ENCODE measurements at places on chromosomes 6 and 20.

- no peaks in the 10 kb centered on the region for H3K4me1 ChIP-seq
- DNase-seq: no peak
- H3K27me3 ChIP-seq: no peaks in the 10 kb centered on the region
- H3K36me3 ChIP-seq: no peaks in the 10 kb centered on the region
- no peak overlapping the region for H3K4me3 ChIP-seq
Measured at GRCh38 chr6:141734071-141734840, 398.5 kb upstream of the GJE1 start.

- H3K27me3 ChIP-seq: no peaks in the 10 kb centered on the region
- H3K4me3 ChIP-seq: peak overlapping the region; percentile 65
- H3K4me1 ChIP-seq: peaks cover 21% of the 10 kb centered on the region
- DNase-seq: peak; percentile 94
- no peaks in the 10 kb centered on the region for H3K36me3 ChIP-seq
Measured at GRCh38 chr6:158869826-158870648, 50.9 kb upstream of the EZR start.

GRCh38 chr6:125211352-125211751, 57.8 kb downstream of the TPD52L1 start:
- H3K27ac ChIP-seq: no peak overlapping the region
- no peak for DNase-seq
- no peak overlapping the region for H3K4me3 ChIP-seq
- H3K36me3 ChIP-seq: no peaks in the 10 kb centered on the region
- no peaks in the 10 kb centered on the region for H3K4me1 ChIP-seq

GRCh38 chr20:32189691-32190615, 17.6 kb downstream of the PLAGL2 start:
- peaks cover 25% of the 10 kb centered on the region for H3K4me1 ChIP-seq
- peak overlapping the region; percentile 78 for H3K4me3 ChIP-seq
- peaks cover 3% of the 10 kb centered on the region for H3K36me3 ChIP-seq
- DNase-seq: peak; percentile 29
- peak overlapping the region; percentile 38 for H3K27ac ChIP-seq

DNA sequence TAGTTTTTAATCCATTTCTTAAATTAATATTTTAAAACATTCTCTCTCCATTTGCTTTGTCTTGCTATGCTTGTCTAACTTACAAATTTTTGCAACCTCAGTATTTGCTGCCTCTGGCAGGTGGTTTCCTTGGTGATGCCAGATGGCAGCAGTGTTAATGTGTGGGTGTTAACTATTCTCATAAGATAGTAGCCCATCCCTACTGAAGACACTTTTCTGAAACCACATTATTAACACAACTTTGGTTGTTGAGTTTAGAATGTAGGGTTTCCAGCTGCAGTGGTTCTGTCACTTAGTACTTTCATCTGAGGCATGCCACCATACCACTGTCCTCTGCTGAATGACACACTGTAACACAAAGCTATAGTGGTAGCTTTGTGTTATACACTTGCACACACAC, 75.1 kb downstream of the MYO6 start:
- no peaks in the 10 kb centered on the region for H3K36me3 ChIP-seq
- no peak overlapping the region for H3K4me3 ChIP-seq
- DNase-seq: no peak
- H3K27ac ChIP-seq: no peak overlapping the region

DNA sequence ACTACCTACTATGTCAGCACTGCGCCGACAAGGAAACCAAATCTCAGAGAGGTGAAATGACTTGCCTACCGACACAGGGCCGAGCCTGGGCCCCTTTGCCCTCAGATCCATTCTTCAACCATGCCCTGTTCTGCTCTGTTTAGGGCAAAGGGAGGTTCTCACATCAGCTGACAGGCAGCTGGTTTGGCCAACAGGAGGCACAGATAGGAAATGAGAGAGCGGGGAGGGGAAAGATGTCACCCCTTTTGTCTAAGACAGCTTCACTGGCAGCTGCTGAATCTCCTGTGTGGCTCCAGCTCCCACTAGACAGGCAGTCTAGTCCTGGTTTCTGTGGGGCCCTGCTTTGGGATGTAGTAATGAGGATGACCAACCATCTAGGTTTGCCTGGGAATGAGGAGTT, 158.7 kb downstream of the TMEM200A start:
- peaks cover 27% of the 10 kb centered on the region for H3K4me1 ChIP-seq
- DNase-seq: no peak
- H3K4me3 ChIP-seq: no peak overlapping the region
- no peaks in the 10 kb centered on the region for H3K27me3 ChIP-seq

DNA sequence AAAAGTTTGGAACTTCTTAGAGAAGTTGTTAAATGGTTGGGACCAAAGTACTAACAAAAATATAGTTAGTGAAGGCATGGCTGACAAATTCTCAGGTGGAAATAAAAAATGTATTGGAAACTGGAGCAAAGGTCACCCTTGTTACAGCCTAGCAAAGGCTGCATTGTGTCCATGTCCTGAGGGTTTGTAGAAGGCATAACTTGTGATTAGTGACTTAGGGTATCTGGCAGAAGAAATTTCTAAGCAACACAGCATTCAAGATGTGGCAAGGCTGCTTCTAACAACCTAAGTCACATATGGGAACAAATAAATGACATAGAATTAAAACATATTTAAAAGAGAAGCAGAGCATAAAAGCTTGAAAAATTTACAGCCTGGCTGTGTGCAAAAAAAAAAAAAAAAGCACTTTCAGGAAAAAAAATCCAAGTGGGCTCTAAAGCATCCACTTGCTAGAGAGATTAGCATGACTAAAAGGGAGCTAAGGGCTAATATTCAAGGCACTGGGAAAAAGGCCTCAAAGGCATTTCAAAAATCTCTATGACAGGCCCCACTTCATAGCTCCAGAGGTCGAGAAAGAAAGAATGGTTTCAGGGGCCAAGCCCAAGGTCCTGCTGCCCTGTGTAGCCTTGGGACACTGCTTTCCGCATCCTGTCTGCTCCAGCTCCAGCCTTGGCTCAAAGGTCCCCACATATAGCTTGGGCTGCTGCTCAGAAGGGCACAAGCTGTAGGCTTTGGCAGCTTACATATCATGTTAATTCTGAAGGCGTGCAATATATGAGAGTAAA, 453.2 kb upstream of the PTCHD4 start:
- DNase-seq: no peak
- H3K4me3 ChIP-seq: no peak overlapping the region
- no peak overlapping the region for H3K27ac ChIP-seq

DNA sequence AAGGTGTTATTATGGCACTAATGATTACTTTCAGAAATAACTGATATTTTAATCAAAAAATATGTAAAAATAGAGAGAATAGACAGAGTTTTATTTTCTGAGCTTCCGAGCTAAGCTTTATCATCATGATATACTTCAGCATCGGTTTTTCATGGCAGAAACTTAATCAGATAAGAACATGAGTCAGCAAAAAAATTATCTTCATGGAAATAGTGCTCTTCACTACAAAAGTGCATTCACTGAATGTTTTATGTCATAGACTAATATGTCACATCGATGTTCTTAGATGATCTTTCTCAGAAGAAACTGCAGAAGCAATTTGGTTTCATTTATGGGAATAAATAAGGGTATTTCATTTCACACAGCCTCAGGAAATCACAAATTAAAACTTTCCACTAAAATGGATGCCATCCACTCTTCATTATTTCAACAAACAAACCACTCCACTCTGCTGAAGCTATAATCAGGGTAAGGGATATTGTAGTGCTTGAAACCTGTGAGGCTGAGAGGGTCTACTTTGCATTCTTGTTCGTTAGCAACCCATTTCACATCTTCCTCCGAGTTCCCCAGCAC, 10.2 kb upstream of the MAP3K7 start:
- no peaks in the 10 kb centered on the region for H3K4me1 ChIP-seq
- H3K4me3 ChIP-seq: no peak overlapping the region
- H3K36me3 ChIP-seq: no peaks in the 10 kb centered on the region
- DNase-seq: no peak
- no peak overlapping the region for H3K27ac ChIP-seq

GRCh38 chr6:119627908-119628669, 278.5 kb upstream of the MAN1A1 start:
- H3K36me3 ChIP-seq: no peaks in the 10 kb centered on the region
- no peaks in the 10 kb centered on the region for H3K4me1 ChIP-seq
- H3K27me3 ChIP-seq: no peaks in the 10 kb centered on the region
- H3K4me3 ChIP-seq: no peak overlapping the region
- DNase-seq: no peak

- no peak overlapping the region for H3K27ac ChIP-seq
- DNase-seq: no peak
Measured at GRCh38 chr6:123616942-123617341, 19.8 kb downstream of the TRDN start.

DNA sequence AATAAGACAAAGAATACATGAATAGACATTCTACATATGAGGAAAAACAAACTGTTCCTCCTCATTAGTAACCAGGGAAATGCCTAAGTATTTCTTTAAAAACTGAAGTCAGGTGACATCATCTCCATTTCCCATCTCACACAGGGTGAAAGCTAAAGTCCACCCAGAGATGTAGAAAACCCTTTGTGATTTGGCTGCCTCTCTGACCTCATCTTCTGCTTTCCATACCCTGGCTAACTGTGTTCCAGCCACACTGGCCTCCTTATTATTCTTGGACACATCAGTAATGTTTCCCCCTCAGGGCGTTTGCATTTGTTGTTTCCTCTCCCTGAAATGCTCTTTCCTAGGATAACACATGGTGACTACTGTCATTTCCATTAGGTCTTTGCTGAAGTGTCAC, 40.4 kb downstream of the ESF1 start:
- no peak overlapping the region for H3K27ac ChIP-seq
- H3K4me1 ChIP-seq: no peaks in the 10 kb centered on the region
- no peaks in the 10 kb centered on the region for H3K27me3 ChIP-seq
- H3K36me3 ChIP-seq: peaks cover 10% of the 10 kb centered on the region
- no peak for DNase-seq

DNA sequence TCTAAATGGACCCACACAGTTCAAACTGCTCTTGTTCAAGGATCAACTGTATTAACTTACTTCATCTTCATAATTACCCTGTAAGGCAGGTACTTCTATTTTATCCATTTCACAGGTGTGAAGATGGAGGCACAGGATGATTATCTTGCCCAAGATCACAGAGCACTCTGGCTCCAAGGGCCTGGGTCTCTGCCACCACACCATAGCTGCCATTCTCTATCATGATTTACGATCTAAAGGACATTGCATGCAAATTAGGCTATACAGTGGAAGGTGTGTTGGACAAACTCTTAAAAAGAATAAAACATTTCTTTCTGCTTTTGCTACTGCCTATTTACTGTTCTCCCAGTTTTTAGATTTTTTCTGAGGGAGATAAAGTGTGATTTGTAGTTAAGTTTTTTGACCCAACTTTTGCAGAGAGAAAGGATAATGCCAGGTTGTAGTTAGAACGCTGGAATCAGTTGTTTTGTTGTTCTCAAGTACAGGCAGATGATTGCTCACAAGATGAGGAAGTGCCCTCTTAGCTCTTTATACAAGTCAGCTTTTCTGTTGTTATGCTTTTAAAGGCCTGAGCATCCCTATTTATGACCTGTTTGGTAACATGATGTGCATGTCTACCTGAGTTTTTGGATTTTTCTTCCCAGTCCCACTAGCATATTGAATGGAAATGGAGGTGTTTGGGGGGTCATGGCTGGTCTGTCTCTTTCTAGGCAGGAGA, 247.9 kb downstream of the ZFAND3 start:
- H3K27ac ChIP-seq: no peak overlapping the region
- H3K4me1 ChIP-seq: no peaks in the 10 kb centered on the region
- peaks cover 22% of the 10 kb centered on the region for H3K36me3 ChIP-seq
- H3K4me3 ChIP-seq: no peak overlapping the region
- no peaks in the 10 kb centered on the region for H3K27me3 ChIP-seq
- no peak for DNase-seq

DNA sequence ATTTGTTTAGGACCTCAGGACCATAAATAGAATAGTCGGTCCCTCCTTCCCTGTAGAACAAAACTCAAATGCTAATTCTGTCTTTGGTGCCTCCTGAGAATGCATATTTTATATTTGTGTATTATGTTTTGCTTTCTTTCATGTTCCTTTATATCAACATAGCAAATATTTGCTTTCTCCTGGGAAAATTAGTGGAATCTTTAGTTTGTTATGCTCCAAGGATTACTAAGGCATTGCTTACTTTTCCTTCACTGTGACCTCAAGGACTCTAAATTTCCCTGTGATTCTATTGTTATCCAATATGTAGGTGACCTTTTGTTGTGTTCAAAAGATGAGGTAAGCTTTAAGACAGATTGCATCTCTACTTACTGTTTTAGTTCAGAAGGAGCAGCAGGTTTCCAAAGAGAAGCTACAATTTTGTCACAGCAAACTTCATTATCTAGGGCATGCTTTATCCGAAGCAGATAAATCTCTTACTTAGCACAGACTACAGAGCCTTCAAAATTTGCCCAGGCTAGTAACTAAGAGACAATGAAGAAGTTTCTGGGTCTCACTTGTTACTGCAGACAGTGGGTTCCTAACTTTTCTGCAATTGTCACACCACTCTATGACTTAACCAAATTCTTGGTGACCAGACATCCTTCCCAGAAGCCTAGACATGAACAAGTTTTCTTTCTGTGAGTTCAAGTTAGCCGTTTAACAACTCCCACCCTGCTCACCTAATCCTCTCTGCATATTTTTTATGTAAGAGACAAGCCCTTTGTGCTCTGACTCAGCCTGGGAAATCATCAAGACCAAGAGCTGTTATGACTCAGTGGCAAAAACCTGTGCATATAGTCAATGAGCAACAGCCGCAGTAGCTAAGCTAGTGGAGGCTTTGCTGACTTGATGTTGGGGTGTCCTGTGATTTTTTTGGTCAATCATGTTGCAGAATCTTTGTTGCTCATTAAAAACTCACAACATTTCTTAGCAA, 378.8 kb downstream of the QKI start:
- no peak overlapping the region for H3K4me3 ChIP-seq
- DNase-seq: no peak
- H3K27me3 ChIP-seq: peaks cover 5% of the 10 kb centered on the region
- H3K4me1 ChIP-seq: no peaks in the 10 kb centered on the region
- no peak overlapping the region for H3K27ac ChIP-seq

- H3K27me3 ChIP-seq: peaks cover 4% of the 10 kb centered on the region
- H3K27ac ChIP-seq: no peak overlapping the region
- no peaks in the 10 kb centered on the region for H3K36me3 ChIP-seq
- no peak overlapping the region for H3K4me3 ChIP-seq
- peaks cover 7% of the 10 kb centered on the region for H3K4me1 ChIP-seq
Measured at GRCh38 chr20:38635721-38636288, 34.2 kb downstream of the ARHGAP40 start.

DNA sequence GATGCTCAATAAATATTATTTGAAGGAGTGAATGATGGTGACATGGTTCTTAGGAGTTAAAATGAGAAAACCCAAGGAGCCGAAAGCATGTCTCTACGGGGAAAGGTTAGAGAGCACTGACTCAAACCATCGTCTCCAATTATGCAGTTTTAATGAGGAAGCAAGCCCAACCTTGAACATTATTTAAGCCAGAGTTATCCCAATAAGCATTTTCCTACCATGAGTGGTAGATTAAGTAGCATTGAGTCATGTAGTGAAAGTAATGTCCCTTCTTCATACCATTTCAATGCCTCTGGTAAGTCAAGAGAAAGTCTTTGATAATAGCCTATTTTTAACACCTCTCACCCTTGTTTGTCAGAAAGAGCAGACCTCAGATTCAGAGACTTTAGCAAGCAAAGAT, 13.5 kb downstream of the TSHZ2 start:
- H3K27me3 ChIP-seq: no peaks in the 10 kb centered on the region
- H3K36me3 ChIP-seq: no peaks in the 10 kb centered on the region

Measured in CD4-positive, alpha-beta T cell (primary cell).